ENCODE measurements at places on chromosomes 6 and 20.

DNA sequence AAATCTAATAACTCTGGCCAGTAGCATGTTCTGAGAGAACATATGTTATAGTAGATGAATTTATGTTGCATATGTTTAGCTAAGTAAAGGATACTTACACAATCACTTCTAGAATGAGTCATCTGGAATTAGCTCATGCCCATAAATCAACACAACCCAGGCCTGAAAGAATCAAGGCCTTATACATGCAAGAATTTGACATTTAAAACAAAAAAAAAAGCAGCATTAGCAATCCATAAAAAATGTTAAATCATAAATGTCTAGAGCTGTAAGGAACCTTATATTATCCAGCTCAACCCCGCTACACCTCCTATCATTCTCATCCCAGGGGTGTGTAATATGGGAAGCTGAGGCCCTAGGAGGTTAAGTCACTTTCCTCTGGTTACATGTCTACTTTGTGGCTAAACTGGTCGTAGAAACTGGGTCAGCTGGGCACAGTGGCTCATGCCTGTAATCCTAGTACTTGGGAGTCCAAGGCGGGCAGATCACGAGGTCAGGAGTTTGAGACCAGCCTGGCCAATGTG, 105.2 kb upstream of the CARMIL1 start:
- peak; percentile 97 for DNase-seq

GRCh38 chr6:107173779-107174178, 58.5 kb upstream of the BEND3 start:
- DNase-seq: no peak

DNA sequence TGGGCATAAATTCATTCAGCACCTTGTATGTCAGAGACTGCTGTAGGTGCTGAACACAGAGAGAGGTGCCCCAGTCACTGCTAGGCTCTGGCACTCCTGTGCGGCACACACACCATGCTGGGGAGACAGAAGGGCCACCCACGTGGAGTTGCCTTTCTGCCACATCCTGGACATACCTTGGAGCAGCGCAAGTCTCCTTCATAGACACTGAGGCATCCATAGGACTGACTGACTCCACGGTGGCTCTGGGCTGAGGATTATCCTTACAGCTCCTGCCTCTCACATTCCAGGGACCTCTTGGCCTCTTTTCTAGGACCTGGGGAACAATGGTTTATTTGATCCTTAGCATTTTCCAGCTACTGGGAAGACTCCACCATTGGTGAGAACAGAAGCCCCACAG, 26.0 kb upstream of the SLC22A23 start:
- DNase-seq: no peak

DNA sequence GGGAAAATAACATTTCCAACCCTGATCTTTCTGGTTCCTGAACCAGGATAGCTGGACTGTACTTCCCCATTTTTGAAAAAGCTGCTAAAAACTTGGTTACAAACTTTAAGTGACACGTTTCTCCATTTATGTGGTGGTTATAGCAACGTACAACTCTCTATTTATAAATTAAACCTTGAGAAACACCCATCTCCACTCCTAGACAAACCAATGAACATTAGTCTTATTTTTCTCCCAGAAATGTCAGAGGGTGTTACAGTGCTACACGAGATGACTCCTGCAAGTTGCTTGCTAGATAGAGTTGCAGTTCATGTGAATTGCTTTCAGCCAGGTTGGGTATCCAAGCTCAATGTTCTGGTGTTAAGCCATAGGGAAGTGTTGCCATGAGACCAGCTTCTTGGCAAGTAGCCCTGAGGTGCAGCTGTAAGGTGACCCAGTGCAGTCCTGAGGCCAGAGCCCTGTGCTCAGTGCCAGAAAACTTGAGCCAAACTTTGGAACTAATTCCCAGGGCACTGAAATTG, 51.3 kb upstream of the REV3L start:
- no peak for DNase-seq

- no peak for DNase-seq
Observed at GRCh38 chr20:40702504-40702903, 13.5 kb upstream of the MAFB start.

DNA sequence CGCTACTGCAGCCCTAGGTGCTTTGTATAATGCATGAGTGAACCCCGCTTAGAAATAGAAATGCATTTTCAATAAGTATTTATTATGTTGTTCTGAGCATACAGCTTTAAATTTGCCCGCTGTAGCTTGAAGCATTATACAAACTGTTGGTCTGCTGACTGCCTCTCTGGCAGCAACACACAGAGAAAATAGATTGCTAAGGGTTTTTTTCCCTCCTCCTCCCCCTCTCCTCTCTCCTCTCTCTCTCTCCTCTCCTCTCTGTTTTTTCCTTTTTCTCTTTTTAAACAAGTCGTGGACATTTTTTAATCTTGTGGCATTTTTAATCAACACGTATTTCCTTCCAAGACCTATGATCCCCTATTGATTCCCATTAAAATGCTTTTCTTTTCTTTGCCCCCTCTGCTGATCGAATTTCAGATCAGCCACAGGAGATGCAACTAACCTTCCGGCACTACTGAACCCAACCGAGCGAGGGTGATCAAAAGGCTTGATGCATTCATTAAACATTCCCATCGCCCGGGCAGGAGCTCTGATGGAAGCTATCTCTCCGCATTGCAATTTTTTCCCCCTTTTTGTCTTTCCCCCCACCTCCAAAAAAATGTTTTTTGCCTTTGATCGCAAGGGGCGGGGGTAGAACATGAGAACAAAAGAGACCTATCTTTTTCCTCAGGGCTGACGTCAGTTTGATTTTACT, 90.7 kb upstream of the ARID1B start:
- peak; percentile 61 for DNase-seq

GRCh38 chr20:50820515-50821256, 25.8 kb downstream of the BCAS4 start:
- DNase-seq: no peak

GRCh38 chr6:27893836-27894807, 18.1 kb downstream of the OR2B2 start:
- DNase-seq: peak; percentile 82

- DNase-seq: no peak
Observed at GRCh38 chr20:49172413-49172812, 15.7 kb downstream of the STAU1 start.

DNA sequence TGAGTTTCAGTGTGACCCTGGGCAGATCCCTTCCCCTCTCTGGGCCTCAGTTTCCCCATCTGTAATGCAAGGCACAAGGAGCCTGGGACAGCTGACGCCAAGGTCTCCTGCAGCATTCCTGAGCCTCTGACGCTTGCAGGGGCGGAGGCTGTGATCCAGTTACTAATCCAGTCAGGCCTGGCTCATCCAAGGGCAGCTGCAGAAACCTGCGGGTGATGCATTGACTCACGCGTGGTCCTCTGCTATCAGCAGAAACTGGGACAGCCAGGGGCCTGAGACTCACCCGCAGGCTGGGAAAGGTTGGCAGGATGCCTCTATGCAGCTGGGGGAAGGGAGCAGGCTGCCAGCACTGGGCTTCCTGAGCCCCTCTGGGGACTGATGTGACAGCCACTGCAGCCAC, 65.0 kb upstream of the SIRPA start:
- peak; percentile 98 for DNase-seq
